Urinary bladder (tissue), 4 donors: ENCODE measurements at places on chromosomes 4 and X. TPM values are rescaled to one million over a fixed set of nuclear protein-coding genes. Genes with fewer than 3 reads are reported as not detected.

Gene THAP9
- 30.3 TPM for total RNA-seq

Gene POU3F4
- not detected for total RNA-seq

Gene CLCN5
- total RNA-seq: 26.3 TPM

Gene TMEM128
- total RNA-seq: 33.0 TPM

Gene APOO
- 10.6 TPM for total RNA-seq

Gene SPATA4
- total RNA-seq: 0.11 TPM

Gene SSX4
- not detected for total RNA-seq

Gene HSD17B13
- 1.2 TPM for total RNA-seq

Gene FAM9B
- total RNA-seq: 0.79 TPM

Gene TLL1
- total RNA-seq: 7.6 TPM

Gene TMEM35A
- 8.0 TPM for total RNA-seq

Gene SPACA5
- not detected for total RNA-seq

Gene PHKA1
- total RNA-seq: 3.4 TPM

Gene DHRSX
- 17.3 TPM for total RNA-seq

Gene FOXR2
- total RNA-seq: not detected

Gene MOB1B
- total RNA-seq: 51.5 TPM
